ENCODE measurements at places on chromosomes 2 and 18. TPM values are rescaled to one million over a fixed set of nuclear protein-coding genes. Genes with fewer than 3 reads are reported as not detected.

Gene KCNS3
- 3.3 TPM for polyA plus RNA-seq

Gene COL6A3
- 19.7 TPM for polyA plus RNA-seq

Gene SALL3
- polyA plus RNA-seq: not detected

Gene AMER3
- polyA plus RNA-seq: 0.13 TPM

Gene MAP3K19
- polyA plus RNA-seq: not detected

Gene C2orf66
- 0.57 TPM for polyA plus RNA-seq

Gene FSIP2
- 0.07 TPM for polyA plus RNA-seq

Gene AOX1
- 127 TPM for polyA plus RNA-seq

Gene NEMP2
- polyA plus RNA-seq: 0.61 TPM

Gene HADHA
- 43.8 TPM for polyA plus RNA-seq

Gene CDCA7
- 1.3 TPM for polyA plus RNA-seq

Gene UGT1A3
- polyA plus RNA-seq: not detected

- no peak overlapping the region for H3K4me3 ChIP-seq
- no peaks in the 10 kb centered on the region for H3K27me3 ChIP-seq
- H3K36me3 ChIP-seq: no peaks in the 10 kb centered on the region
Measured at GRCh38 chr2:65159906-65160305, 30.0 kb upstream of the RAB1A start.

DNA sequence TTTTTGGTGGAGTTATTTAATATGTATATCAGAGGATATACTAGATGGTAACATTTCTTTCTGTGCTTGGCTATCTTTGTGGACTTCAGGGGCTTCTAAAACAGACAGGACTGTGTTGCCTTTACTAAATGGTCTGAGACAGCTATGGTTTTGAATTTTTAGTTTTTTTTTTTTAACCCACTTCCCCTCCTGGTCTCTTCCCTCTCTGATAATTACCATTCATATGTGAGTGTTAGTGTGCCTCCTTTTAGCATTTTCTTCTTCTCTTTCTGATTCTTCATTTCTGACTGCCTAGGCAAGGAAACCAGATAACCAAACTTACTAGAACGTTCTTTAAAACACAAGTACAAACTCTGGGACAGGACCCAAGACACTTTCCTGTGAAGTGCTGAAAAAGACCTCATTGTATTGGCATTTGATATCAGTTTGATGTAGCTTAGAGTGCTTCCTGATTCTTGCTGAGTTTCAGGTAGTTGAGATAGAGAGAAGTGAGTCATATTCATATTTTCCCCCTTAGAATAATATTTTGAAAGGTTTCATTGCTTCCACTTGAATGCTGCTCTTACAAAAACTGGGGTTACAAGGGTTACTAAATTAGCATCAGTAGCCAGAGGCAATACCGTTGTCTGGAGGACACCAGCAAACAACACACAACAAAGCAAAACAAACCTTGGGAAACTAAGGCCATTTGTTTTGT lies 52.7 kb downstream of the SMAD4 start:
- H3K4me1 ChIP-seq: no peaks in the 10 kb centered on the region
- H3K4me3 ChIP-seq: no peak overlapping the region
- no peak for DNase-seq
- peaks cover 24% of the 10 kb centered on the region for H3K36me3 ChIP-seq

DNA sequence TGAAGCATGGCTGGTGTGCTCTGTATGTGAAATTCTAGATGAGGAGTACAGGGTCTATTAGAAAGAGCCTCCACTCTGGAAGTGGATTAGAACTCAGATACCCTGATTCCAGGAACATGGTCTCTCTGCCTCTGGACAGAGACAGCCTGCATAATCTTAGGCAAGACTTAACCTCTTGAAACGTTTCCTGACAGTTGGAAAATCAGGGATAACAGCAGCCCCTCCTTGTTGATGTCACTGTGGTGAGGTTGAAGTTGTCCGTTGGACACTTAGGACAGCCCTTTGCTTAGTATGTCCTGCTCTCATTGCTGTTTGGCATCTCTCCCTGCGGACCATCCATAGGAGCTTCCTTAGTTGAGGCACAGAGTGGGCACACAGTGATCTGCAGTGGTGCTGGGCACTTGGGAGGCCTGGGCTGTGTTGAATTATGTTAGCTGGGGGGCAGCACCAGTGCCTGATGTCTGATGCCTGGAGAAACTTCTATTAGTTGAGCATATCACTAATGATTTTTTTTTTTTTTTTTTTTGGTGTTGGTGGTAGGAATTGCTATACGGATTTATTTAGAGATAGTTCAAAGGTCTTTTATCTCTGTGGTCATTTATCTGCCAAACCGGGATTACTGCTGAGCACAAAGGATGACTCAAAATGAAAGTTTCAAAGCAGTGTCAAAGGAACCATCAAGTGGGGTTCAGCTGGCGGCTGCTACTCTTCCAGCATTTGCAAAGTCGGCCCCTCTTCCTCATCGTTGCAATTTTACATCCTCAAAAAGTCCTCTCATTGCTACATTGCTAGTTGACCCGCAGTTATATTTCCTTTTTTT lies 28.8 kb downstream of the SETBP1 start:
- H3K27ac ChIP-seq: no peak overlapping the region
- DNase-seq: no peak
- H3K36me3 ChIP-seq: no peaks in the 10 kb centered on the region
- H3K4me3 ChIP-seq: no peak overlapping the region
- H3K27me3 ChIP-seq: no peaks in the 10 kb centered on the region

GRCh38 chr18:46353460-46353859 lies 249.3 kb downstream of the HAUS1 start:
- no peak overlapping the region for H3K4me3 ChIP-seq
- H3K36me3 ChIP-seq: no peaks in the 10 kb centered on the region
- DNase-seq: no peak

- no peaks in the 10 kb centered on the region for H3K27me3 ChIP-seq
- no peaks in the 10 kb centered on the region for H3K4me1 ChIP-seq
- no peaks in the 10 kb centered on the region for H3K36me3 ChIP-seq
- no peak for DNase-seq
- no peak overlapping the region for H3K4me3 ChIP-seq
Measured at GRCh38 chr2:128566671-128567070, 248.0 kb upstream of the HS6ST1 start.

- H3K27me3 ChIP-seq: no peaks in the 10 kb centered on the region
- no peaks in the 10 kb centered on the region for H3K36me3 ChIP-seq
- H3K27ac ChIP-seq: no peak overlapping the region
- H3K4me1 ChIP-seq: no peaks in the 10 kb centered on the region
- no peak overlapping the region for H3K4me3 ChIP-seq
Measured at GRCh38 chr2:191664823-191665677, 12.9 kb upstream of the NABP1 start.

DNA sequence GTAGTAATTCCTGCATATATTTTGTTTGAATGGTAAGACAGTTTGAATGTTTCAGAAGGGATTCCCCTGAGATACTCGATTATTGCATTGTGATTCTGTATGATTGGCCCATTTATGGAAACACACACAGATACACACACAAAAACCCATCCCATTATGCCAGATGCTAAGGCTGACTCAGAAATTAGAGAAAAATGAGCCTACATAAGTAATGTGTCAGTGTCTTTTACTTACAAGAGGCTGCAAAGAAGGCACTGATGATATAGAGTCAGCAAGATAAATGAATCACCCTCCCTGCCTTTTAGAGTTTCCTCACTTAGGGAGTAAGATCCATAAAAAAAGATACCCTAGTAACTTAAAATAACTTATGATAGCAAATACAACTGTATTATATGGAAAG lies 1481.1 kb upstream of the ACVR2A start:
- H3K27me3 ChIP-seq: no peaks in the 10 kb centered on the region
- H3K4me1 ChIP-seq: no peaks in the 10 kb centered on the region
- no peak overlapping the region for H3K4me3 ChIP-seq

GRCh38 chr2:86003104-86003503 lies 102.6 kb downstream of the POLR1A start:
- H3K4me3 ChIP-seq: no peak overlapping the region
- H3K27ac ChIP-seq: no peak overlapping the region
- H3K36me3 ChIP-seq: no peaks in the 10 kb centered on the region
- H3K27me3 ChIP-seq: no peaks in the 10 kb centered on the region

DNA sequence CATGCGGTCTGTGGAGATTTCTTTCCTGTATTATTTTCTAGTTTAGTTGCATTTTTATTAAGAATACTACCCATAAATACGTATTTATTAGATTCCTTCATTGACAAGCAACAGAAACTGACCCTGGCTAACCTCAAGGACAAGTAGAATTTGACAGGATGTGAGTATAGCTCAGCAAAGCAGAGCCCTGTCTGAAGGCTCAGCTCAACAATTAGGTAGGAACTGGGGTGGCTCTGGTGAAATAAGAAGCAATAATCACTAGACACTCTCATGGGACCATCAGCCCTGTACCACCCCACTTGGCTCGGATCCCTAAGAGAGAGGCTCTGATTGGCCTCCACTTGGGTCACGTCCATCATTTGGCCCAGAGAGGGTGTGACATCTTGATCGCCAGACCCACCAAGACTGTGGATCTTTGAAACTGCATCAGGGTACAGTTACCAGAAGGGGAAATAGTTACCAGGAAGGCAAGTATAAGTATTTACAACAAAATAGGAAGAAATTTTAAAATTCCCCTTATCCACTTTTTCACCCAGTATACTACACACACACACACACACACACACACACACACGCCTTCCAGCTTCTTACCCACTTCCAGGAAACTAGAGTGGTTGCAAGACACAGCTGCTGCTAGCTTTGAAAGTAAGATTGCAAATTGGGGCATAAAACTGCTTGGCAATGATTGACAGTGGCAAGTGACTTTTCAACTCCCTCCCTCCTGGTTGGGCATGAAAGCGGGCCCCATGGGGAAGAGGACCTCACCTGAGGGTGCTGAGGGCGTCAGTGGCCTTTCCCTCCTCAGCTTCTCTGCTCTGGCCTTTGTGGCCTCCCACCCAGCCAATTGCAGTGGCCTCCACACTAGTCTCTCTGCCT lies 41.8 kb downstream of the KCTD18 start:
- no peaks in the 10 kb centered on the region for H3K36me3 ChIP-seq
- no peaks in the 10 kb centered on the region for H3K4me1 ChIP-seq
- H3K4me3 ChIP-seq: no peak overlapping the region

- no peaks in the 10 kb centered on the region for H3K36me3 ChIP-seq
- H3K4me3 ChIP-seq: no peak overlapping the region
- DNase-seq: no peak
Measured at GRCh38 chr2:54469484-54470053, 13.4 kb downstream of the SPTBN1 start.

- H3K27me3 ChIP-seq: no peaks in the 10 kb centered on the region
- no peak overlapping the region for H3K27ac ChIP-seq
- H3K4me3 ChIP-seq: no peak overlapping the region
- no peak for DNase-seq
Measured at GRCh38 chr2:129803032-129803431, 176.4 kb upstream of the RAB6C start.

DNA sequence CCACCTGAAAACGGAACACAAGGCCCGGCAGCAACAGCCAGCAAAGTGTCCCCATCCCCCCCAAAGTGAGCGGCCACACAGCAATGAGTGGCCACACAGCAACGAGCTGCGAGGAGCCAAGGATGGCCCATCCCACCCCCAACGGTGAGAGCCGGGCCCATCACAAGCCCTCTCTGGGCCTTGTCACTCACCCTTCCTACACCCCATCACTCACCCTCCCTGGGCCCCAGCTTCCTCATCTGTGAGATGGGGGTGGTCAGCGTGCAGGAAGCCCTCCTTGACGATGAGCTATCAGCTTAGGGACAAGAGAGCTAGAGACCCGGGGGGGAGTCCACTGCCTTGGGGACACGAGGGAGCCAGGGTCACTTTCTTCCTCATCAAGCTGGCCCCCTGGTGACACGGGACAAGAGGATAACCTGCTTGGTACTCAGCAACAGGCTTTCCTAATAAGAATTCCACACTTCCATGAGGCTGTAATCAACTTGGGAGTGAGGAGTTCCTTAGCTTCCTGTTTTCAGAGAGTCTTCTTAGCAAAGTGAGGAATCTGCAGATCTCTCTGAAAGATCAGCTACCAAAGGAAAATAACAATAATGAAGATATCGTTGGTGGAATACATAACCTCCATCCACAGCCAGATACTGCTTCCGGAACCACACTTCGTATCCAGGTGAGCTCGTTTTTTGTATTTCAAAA lies 92.8 kb downstream of the HDAC4 start:
- peak overlapping the region; percentile 86 for H3K27ac ChIP-seq
- H3K36me3 ChIP-seq: no peaks in the 10 kb centered on the region
- H3K27me3 ChIP-seq: no peaks in the 10 kb centered on the region
- DNase-seq: peak; percentile 22
- no peak overlapping the region for H3K4me3 ChIP-seq
- H3K4me1 ChIP-seq: peaks cover 21% of the 10 kb centered on the region

- no peaks in the 10 kb centered on the region for H3K4me1 ChIP-seq
- H3K36me3 ChIP-seq: no peaks in the 10 kb centered on the region
- no peak for DNase-seq
Measured at GRCh38 chr2:101873543-101873942, 118.2 kb upstream of the IL1R2 start.

DNA sequence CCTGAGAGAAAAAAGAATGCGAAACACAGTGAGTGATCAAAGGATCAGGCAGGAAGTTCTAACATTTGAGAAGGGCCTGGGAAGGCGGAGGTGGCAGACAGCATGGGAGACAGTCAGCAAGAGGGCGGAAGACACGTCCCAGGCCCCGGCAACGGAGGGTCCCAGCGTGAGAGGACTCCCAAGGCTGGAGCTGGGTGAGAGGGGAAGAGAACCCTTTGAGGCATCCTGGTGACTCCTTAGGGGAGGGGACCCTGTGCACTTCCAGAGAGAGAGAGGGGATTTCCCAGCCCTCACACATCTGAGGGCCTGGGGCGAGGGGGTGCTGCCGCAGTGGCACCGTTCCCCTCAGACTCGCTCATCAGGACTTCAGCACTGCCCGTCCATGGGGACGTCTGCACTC lies 133.4 kb downstream of the RTP5 start:
- H3K27ac ChIP-seq: no peak overlapping the region
- H3K27me3 ChIP-seq: no peaks in the 10 kb centered on the region
- H3K36me3 ChIP-seq: no peaks in the 10 kb centered on the region
- no peak overlapping the region for H3K4me3 ChIP-seq

GRCh38 chr2:165803123-165803760 lies 9.2 kb upstream of the GALNT3 start:
- H3K4me3 ChIP-seq: no peak overlapping the region
- H3K27me3 ChIP-seq: no peaks in the 10 kb centered on the region

- H3K4me3 ChIP-seq: no peak overlapping the region
- H3K4me1 ChIP-seq: peaks cover 14% of the 10 kb centered on the region
- H3K27me3 ChIP-seq: no peaks in the 10 kb centered on the region
- no peak overlapping the region for H3K27ac ChIP-seq
- no peak for DNase-seq
Measured at GRCh38 chr2:158745866-158746382, 49.2 kb upstream of the DAPL1 start.

GRCh38 chr2:204321910-204322751 lies 223.1 kb upstream of the PARD3B start:
- H3K36me3 ChIP-seq: no peaks in the 10 kb centered on the region
- no peak overlapping the region for H3K4me3 ChIP-seq
- DNase-seq: no peak
- H3K27me3 ChIP-seq: no peaks in the 10 kb centered on the region

- DNase-seq: no peak
- H3K27me3 ChIP-seq: no peaks in the 10 kb centered on the region
- no peaks in the 10 kb centered on the region for H3K4me1 ChIP-seq
- H3K27ac ChIP-seq: no peak overlapping the region
- no peaks in the 10 kb centered on the region for H3K36me3 ChIP-seq
- no peak overlapping the region for H3K4me3 ChIP-seq
Measured at GRCh38 chr2:209578394-209579001, 154.7 kb downstream of the MAP2 start.

- H3K4me1 ChIP-seq: no peaks in the 10 kb centered on the region
- no peak overlapping the region for H3K4me3 ChIP-seq
- no peak for DNase-seq
- H3K27me3 ChIP-seq: no peaks in the 10 kb centered on the region
- H3K36me3 ChIP-seq: no peaks in the 10 kb centered on the region
Measured at GRCh38 chr2:62870966-62871365, 165.5 kb downstream of the EHBP1 start.

- DNase-seq: peak; percentile 43
- no peaks in the 10 kb centered on the region for H3K27me3 ChIP-seq
Measured at GRCh38 chr2:10048501-10049171, 5.3 kb downstream of the KLF11 start.
